ENCODE measurements at places on chromosomes 6 and 20.

- no peaks in the 10 kb centered on the region for H3K4me1 ChIP-seq
- H3K4me3 ChIP-seq: no peak overlapping the region
- no peak overlapping the region for H3K27ac ChIP-seq
- no peaks in the 10 kb centered on the region for H3K36me3 ChIP-seq
These were observed 20.4 kb downstream of the SNPH start for GRCh38 chr20:1286267-1287024.

DNA sequence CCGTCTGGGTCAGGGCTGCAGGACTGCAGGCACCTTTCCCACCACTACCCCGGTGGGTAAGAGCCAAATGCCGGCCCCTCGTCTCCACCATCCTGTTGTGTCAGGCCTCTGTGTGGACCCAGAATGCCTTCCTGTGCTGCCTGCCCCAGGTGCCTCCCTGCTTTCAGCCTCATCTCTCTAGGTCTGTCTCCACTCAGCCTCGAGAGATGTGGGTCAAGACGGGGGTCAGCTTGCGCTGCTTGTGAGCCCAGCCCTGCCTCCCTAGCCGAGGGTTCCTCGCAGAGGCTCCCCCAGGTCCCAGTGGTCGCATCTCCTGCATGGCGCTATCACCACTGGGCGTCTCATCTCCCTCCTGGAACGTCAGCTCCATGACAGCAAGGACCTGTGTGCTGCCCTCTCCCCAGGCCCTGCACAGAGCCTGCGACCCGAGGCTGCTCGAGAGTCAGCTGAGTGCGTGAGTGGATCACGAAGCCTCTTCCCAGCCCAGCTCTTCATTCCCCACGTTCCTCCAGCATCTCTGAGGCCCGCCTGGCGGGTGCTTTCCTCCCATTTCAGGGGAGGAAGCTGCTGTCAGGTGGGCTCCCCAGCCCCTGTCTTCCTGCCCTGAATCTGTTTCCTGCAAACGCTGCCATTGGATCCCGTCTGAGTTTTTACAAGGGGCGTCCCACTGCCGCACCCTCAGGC, 38.7 kb upstream of the ZBP1 start:
- peaks cover 15% of the 10 kb centered on the region for H3K4me1 ChIP-seq
- H3K27ac ChIP-seq: no peak overlapping the region
- DNase-seq: no peak
- no peaks in the 10 kb centered on the region for H3K36me3 ChIP-seq
- no peak overlapping the region for H3K4me3 ChIP-seq
- no peaks in the 10 kb centered on the region for H3K27me3 ChIP-seq

DNA sequence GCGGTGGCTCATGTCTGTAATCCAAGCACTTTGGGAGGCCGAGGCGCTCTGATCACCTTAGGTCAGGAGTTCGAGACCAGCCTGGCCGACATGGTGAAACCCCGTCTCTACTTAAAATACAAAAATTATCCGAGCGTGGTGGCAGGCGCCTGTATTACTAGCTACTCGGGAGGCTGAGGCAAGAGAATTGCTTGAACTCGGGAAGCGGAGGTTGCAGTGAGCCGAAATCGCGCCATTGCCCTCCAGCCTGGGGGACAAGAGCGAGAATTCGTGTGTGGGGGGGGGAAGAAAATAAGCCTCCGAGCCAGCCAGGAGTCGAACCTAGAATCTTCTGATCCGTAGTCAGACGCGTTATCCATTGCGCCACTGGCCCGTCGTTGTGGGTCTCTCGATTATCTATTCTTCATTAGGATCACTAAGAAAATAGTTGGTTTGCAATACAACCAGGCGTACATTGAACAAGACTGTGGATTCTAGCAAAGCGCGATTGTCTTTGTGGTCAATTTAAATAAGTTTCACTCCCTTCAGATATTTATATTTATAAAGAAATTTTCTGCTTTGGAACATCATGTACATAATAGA, 33.9 kb upstream of the PRSS16 start:
- H3K27ac ChIP-seq: no peak overlapping the region
- no peaks in the 10 kb centered on the region for H3K4me1 ChIP-seq
- H3K36me3 ChIP-seq: no peaks in the 10 kb centered on the region
- no peak overlapping the region for H3K4me3 ChIP-seq

DNA sequence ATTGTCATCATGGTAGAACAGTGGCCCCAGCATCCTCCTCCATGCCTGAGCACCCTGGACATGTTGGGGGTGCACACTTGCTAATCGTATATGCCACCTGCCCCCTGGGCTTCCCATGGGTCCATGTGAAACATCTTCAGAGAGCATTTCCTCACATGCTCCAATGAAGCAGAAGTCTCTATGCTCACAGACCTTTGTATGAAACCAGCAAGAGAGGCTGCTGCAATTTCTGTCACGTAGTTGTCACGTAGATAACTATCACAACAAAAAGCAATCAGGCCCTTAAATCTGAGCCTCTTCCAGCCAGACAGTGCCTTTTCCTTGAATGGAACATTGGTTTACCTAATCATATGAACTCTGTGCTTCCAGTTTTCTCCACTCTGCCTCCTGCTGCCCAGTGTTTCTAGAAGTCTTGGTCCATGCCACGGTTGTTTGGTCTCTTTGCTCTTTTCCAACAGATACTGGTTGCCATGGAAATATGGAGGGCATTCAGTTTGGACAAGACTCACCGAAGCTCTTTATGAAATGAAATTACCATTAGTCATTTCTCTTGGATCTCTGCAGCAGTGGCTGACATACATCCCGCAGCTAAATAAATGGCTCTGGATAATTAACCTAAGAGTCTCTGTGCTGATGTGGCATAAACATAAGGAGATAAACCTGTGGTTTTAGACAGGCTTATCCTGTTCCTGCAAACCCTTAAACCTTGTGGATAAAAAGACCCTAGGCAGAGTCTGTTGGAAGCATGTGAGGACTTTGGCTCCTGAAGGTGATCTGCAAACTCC, 172.8 kb upstream of the SYNDIG1 start:
- no peak overlapping the region for H3K4me3 ChIP-seq
- no peaks in the 10 kb centered on the region for H3K27me3 ChIP-seq
- no peak overlapping the region for H3K27ac ChIP-seq
- no peaks in the 10 kb centered on the region for H3K36me3 ChIP-seq

GRCh38 chr6:154123155-154123956, 84.3 kb downstream of the OPRM1 start:
- no peaks in the 10 kb centered on the region for H3K4me1 ChIP-seq
- no peaks in the 10 kb centered on the region for H3K27me3 ChIP-seq
- H3K4me3 ChIP-seq: no peak overlapping the region

- no peak overlapping the region for H3K27ac ChIP-seq
- no peaks in the 10 kb centered on the region for H3K27me3 ChIP-seq
- H3K36me3 ChIP-seq: no peaks in the 10 kb centered on the region
- DNase-seq: no peak
- no peaks in the 10 kb centered on the region for H3K4me1 ChIP-seq
These were observed 663.5 kb downstream of the EPM2A start for GRCh38 chr6:145071836-145072235.

- H3K27me3 ChIP-seq: no peaks in the 10 kb centered on the region
- no peak overlapping the region for H3K4me3 ChIP-seq
- peaks cover 26% of the 10 kb centered on the region for H3K36me3 ChIP-seq
These were observed 18.3 kb downstream of the RNF8 start for GRCh38 chr6:37372116-37372515.

DNA sequence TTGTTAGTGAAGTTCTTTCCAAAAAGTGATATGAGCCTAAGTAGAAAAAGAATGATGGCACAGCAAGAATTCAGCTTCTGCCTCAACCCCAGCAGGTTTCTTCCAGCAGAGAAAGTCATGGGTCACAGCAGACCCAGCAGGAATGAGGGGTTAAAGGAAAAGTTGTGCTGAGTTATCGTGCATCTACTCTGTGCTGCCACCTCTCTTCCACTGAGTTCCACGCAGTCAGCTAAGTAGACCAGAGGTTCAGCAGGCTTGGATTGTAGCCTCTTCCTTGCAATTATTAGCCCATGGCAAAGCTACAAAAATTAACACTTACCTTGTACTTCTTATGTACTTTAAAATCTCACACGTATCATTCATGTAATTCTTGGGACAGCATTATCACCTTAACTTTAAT, 510.8 kb downstream of the PTPRT start:
- H3K27ac ChIP-seq: no peak overlapping the region
- H3K27me3 ChIP-seq: no peaks in the 10 kb centered on the region
- H3K4me3 ChIP-seq: no peak overlapping the region
- no peaks in the 10 kb centered on the region for H3K4me1 ChIP-seq
- peak; percentile 0 for DNase-seq

GRCh38 chr20:40763646-40764295, 74.7 kb upstream of the MAFB start:
- H3K36me3 ChIP-seq: no peaks in the 10 kb centered on the region
- H3K27ac ChIP-seq: no peak overlapping the region
- H3K27me3 ChIP-seq: no peaks in the 10 kb centered on the region
- H3K4me1 ChIP-seq: no peaks in the 10 kb centered on the region
- no peak overlapping the region for H3K4me3 ChIP-seq

- DNase-seq: no peak
- H3K27me3 ChIP-seq: no peaks in the 10 kb centered on the region
- peaks cover 3% of the 10 kb centered on the region for H3K4me1 ChIP-seq
These were observed 105.0 kb upstream of the MRPS10 start for GRCh38 chr6:42322676-42323075.

DNA sequence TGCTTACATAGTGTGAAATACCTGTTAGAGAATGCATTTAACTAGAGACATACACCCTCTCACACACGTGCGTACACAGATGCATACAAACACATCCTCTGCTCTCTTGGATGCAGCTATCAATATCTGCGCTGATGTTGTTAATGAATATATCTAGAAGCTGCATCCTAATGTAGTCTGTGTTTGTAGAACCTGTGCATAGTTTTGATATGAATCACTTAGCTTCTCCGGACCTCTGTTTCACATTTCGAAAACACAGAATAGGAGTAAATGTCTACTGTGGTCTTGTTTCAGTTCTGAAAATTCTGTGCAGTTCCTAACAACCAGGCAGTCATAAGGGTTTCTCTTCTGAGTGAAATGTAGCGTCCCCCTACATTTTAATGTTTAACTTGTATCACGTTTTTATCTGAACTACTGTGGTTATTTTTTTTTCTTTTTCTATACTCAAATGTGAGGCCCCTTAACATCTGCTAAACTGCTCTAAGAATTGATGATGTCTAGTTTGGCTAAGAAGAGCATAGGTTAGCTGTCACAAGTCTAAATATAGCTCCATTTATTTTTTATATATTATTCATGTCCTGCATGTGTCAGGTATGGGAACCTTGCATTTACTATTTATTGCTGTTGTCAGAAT, 254.5 kb downstream of the TMEM242 start:
- no peak overlapping the region for H3K4me3 ChIP-seq
- DNase-seq: no peak
- H3K27me3 ChIP-seq: no peaks in the 10 kb centered on the region

DNA sequence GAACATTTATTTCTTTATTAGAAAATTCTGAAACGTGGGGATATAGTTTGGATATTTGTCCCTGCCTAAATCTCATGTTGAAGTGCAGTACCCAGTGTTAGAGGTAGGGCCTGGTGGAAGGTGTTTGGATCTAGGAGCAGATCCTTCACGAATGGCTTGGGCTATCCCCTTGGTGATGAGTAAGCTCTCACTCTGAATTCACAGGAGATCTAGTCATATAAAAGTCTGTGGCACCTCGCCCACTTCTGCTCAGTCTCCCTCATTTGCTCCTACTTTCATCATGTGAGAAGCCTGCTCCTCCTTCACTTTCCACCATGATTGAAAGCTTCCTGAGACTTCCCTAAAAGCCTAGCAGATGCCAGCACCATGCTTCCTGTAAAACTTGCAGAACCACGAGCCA, 96.8 kb upstream of the GJE1 start:
- no peak for DNase-seq
- H3K4me3 ChIP-seq: no peak overlapping the region
- H3K4me1 ChIP-seq: no peaks in the 10 kb centered on the region
- H3K27me3 ChIP-seq: no peaks in the 10 kb centered on the region
- no peak overlapping the region for H3K27ac ChIP-seq

GRCh38 chr6:15914553-15914952, 214.3 kb upstream of the MYLIP start:
- no peaks in the 10 kb centered on the region for H3K36me3 ChIP-seq
- H3K27ac ChIP-seq: no peak overlapping the region
- H3K4me1 ChIP-seq: no peaks in the 10 kb centered on the region
- no peak overlapping the region for H3K4me3 ChIP-seq

DNA sequence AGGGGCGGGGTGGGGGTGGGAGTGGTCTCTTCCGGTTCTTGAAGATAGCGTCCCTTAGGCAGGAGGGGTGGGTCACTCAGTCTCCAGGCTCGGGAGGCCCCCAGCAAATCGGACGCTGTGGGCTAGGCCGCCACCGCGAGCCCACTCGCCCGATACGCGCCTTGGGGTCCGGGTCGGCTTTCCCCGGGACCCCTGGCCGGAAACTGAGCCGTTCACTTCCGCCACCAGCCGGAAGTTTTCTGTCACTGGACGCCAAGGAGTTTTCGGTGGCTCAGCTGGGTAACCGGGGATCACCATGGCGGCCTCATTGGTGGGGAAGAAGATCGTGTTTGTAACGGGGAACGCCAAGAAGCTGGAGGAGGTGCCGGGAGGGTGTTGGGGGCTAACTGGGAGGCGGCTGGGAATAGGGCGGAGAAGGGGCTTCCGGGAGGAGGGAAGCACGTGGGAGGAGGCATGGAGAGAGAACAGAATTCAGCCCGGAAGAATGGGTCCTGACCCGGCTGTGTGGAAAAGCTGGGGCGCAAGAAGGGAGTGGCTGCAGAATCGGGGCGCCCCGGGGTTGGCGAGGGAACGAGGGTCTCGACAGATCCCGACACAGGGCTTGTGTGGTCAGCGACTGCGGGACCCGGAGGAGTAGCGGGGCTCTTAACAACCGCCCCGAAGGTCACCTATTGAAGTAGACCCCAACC, at the start of gene ITPA:
Gene ITPA (plus strand): TSS at position 242 of the 689 bp plus-strand sequence. CDS start 54 bp downstream, at position 296.
- peaks cover 10% of the 10 kb centered on the region for H3K4me1 ChIP-seq
- H3K4me3 ChIP-seq: peak within 1 kb of the TSS; percentile 93
- DNase-seq: peak; percentile 84
- H3K27me3 ChIP-seq: no peaks in the 10 kb centered on the region

DNA sequence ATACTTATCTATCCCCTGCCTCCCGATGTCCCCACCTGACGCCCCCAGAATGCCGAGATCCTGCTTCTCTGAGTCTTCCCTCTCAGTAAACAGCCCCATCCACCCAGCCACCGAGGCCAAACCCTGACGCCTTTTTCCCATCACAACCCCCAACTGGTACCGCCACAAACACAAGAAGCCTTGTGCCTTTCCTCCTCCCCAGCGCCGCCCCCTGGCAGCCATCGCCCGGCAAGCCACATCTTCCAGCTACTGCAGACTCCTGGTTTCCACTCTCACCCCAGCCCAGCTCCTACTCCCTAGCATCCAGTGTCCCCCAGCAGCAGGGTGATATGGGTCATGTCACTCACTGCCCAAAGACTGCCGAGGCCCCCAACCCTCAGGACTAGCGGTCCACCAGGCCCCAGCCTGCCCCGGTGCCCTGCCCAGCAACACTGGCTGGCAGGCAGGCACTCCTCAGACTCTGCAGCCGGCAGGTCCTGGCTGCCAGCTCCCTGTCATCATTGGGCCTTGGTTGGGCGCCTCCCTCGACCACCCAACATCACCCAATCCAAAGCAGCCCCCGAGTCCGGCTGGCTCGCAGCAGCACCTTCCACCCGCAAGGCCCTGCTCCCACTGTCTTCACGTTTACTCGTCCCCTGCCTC, 11.2 kb downstream of the TCFL5 start:
- H3K4me1 ChIP-seq: no peaks in the 10 kb centered on the region
- H3K36me3 ChIP-seq: peaks cover 6% of the 10 kb centered on the region
- DNase-seq: no peak
